ENCODE measurements at places on chromosomes 1 and 21.

- DNase-seq = no peak
Measured at GRCh38 chr1:85363521-85363920, 87.1 kb upstream of the BCL10 start.

DNA sequence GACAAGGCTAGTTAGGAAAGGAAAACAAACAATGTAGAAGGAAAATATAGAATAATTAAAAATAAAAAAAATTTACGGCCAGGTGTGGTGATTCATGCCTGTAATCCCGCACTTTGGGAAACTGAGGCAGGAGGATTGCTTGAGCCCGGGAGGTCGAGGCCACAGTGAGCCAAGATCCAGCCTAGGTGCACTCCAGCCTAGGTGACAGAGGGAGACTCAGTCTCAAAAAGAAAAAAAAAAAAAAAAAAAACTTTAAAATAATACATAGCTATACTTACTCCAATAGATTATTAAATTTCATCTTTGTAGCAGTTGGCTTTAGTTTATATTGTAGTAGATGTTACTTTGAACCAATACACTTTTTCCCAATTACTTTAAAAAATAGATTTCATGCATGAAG lies 32.0 kb downstream of the LIN9 start:
- no peak for DNase-seq

DNA sequence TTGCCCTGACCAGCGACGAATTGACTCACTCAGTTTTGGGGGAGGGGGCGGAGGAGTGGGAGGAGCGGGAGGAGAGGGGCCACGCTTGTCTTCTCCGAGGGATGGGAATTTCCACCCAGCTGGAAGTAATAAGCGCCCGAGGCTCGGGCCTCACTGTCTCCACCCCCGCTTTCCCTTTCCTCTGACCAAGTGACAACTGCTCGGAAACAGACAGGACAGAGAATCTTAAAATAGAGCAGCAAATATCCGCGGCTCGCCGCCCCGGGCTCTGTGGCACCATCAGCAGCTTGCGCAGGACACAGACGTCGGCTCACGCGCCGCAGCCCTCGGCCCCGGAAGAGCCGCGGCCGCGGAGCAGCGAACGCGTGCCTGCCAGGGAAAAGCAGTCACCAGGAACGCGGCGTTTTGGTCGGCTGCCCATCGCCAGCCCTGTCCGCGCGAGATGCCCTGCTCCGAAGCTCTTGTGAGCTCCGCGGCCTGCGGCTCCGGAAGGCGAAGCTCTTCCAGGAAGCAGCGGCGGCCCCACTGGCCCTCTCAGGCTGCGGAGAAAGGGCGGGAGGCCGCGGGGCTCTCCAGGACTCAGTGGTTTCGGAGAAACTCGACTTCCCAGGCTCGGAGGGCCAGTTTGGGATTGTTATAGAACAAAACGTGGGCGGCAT lies 10.7 kb upstream of the RGS16 start:
- peak; percentile 65 for DNase-seq

- no peak for DNase-seq
Measured at GRCh38 chr21:41141031-41141457, 26.9 kb upstream of the BACE2 start.

- DNase-seq = no peak
Measured at GRCh38 chr21:46065914-46066551, 31.9 kb upstream of the COL6A2 start.

GRCh38 chr1:235075048-235075776 lies 53.4 kb downstream of the TOMM20 start:
- no peak for DNase-seq

GRCh38 chr1:37498872-37499617 lies 15.5 kb downstream of the MEAF6 start:
- DNase-seq = no peak

- no peak for DNase-seq
Measured at GRCh38 chr1:116545359-116545705, 25.5 kb downstream of the CD58 start.

DNA sequence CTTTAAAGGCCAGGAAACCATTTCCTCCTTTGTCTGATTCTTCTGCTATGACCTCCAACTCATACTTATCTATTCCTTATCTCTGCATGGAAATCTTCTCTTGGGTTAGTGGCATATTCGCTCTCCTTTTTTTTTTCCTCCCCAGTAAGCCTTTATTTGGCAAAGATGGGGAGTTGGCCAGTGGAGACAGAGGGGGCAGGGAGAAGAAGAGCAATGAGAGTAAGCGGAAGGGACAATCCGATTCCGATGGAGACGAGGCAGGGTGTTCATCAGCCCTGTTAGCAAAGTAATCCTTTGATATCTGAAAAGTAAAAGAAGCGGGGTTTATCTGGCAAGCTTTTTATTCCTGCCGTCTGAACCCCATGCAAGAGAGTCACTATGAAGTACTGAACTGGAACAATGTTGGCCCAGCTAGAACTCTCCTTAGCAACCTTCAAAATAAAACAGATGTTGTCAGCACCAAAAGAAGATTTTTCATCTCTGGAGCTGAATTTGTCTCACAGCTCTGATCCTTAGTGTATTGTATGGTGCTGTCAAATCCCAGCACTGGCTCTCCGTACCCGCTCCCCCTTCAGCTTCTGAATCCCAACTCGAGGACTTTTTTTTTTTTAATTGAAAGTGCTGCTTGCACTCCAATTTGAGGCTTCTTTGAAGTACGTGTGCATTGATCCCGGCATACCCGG lies 40.9 kb downstream of the PTGFRN start:
- no peak for DNase-seq

DNA sequence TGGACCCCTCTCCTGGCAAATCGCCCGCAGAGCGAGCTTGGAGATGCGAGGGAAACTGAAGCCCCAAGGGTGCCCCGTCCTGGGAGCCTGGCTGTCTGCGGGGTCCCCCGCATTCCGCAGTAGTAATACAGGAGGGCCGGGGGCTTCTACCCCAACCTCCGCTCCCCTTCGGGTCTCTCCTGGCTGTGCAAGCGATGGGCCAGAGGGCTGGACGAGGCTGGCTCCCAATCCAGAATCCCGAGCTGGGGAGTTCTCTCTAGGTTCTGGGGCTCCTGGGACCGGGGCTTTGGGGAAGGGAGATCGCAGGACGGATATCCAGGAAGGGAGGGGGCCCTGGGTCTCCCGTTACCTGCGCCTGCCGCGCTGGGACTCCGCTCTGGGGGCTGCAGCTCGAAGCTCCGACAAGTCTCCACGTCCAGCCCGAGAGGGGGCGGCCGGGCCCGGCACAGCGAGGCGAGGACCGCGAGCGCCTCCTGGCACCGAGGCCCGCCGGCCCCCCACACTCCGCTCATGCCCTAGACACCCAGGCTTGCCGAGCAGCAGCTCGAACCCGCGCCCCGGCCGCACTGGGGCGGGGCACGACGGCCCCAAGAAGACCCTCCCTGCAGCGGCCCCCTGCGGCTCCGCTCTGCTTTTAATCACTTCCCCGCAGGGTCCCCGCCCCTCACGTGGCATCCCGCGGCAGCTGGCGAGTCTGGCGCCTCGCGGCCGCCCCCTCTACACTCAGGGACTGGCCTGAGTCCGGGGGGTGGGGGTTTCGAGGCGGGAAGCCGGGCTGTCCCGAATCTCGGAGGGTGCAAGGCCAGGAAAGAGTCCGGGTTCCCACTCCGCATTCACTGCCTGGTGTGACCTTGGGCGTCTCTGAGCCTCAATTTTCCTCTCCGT lies at the start of gene SYT6:
Gene SYT6 (minus strand): TSS at position 609 of the 885 bp plus-strand sequence. CDS start 97 bp downstream, at position 512.
- no peak for DNase-seq
